HCT116 (cell line): ENCODE measurements at places on chromosomes 2 and 18. TPM values are rescaled to one million over a fixed set of nuclear protein-coding genes. Genes with fewer than 3 reads are reported as not detected.
A peak's percentile ranks its signal among the peaks of the same experiment; 100 is the strongest.

DNA sequence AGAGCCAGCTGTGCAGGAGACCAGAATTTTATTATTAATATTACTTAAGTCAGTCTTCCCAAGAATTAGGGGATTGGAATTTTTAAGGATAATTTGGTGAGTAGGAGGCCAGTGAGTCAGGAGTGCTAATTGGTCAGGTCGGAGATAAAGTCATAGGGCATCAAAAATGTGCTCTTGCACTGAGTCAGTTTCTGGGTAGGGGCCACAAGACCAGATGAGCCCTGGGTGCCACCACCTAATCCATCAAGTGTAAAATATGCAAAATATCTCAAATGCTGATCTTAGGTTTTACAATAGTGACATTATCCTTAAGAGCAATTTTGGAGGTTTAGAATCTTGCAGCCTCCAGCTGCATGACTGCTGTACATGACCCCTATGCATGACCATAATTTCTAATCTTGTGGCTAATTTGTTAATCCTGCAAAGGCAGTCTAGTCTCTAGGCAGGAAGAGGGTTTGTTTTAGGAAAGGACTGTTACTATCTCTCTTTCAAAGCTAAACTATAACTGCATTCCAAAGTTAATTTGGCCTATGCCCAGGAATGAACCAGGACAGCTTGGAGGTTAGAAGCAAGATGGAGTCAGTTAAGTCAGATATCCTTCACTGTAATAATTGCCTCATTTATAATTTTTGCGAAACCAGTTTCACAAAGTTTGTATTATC lies 215.9 kb downstream of the RNF152 start:
- no peak for DNase-seq

DNA sequence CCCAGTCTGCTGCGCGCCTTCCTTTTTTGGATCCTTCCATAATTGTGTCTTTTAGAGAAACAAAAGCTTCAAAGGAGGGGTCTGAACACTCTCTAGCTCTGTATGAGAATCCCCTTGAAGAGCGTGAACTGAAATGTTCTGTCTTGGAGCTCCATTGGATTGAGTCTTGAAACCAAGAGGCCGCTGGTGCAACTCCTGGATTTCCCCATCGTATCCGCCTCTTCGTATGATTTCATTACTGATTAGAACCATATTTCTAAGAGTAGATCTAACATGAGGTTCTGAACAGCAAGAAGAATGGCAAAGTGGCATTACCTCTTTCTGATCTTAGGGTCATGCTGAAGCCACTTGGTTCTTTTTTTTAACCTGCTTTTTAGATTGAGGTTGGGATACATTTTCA lies 31.4 kb upstream of the NRP2 start:
- no peak for DNase-seq

The RMDN2 gene
- 4.5 TPM for total RNA-seq

DNA sequence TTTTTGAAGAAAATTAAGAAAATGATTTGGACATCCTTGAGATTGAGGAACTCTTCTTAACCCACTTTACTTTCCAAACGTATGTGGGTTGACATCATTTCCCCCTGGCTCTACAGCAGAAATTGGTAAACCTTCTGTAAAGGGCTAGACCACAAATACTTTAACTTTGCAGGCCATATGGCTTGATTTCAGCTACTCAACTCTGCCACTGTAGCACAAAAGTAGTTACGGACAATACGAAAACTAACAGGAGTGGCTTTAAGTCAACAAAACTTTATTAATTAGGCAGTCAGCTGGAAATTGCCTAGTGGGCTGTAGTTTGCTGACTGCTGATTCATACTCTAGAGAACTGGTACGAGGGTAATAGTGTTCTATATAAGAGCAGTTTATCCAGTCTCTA lies 83.2 kb upstream of the DTNB start:
- DNase-seq: no peak

- DNase-seq: no peak
Measured at GRCh38 chr2:66827851-66828250, 392.9 kb downstream of the MEIS1 start.

The TTLL4 gene
- 53.0 TPM for total RNA-seq

DNA sequence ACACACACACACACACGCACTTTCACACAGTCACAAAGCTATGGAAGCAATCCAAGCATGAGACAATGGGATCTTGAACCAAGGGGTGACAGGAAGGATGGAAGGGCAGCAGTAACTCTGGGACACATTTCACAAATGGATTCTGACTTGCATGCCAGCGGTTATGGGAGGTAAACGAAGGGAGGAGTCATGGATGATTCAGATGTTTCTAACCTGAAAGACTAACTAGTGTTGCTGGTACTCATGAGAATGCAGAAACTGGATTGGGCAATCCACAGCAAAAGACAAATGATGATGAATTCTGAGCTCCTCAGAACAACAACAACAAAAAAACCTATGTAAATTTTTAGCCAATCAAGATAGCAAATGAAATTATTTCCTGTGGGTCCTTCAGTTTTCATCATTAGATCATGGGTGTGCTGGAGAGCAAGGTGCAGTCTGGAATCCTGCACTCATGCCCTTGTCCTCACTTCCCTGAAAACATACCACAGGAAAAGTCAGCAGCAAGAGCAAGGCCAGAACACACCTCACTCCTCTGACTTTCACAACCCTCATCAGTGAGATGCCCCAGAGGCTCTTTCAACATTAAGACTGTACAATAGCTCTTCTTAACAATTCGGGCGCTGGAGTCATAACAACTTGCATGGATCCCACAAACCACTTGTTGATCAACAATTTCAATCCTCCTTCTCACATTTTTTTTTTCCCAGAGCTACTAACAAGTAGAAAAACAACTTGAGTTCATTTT lies 32.6 kb downstream of the ABCA12 start:
- DNase-seq: no peak

The GCG gene
- total RNA-seq: not detected

The GALNT14 gene
- total RNA-seq: 11.2 TPM

- no peak for DNase-seq
Measured at GRCh38 chr18:44764863-44765262, 84.2 kb downstream of the SETBP1 start.

The PROM2 gene
- total RNA-seq: 11.9 TPM

The CGREF1 gene
- 4.0 TPM for total RNA-seq

DNA sequence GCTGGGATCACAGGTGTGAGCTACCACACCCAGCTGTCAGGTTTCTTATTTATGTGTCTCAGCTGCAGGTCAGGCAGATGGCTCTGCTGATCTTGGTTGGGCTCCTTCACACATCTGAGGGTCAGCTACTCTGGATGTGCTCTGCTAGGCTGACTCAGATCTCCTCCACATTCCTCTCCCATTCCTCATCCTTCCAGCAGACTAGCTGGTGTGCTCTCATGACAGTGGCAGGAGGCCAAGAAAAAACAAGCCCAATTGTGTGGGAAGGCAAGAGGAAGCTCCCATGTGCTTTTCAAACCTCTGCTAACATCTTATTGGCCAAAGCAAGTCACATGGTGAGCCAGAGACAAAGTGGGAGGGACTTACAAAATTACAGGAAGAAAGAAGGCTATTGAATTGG lies 11.7 kb upstream of the MSH6 start:
- peak; percentile 83 for DNase-seq

DNA sequence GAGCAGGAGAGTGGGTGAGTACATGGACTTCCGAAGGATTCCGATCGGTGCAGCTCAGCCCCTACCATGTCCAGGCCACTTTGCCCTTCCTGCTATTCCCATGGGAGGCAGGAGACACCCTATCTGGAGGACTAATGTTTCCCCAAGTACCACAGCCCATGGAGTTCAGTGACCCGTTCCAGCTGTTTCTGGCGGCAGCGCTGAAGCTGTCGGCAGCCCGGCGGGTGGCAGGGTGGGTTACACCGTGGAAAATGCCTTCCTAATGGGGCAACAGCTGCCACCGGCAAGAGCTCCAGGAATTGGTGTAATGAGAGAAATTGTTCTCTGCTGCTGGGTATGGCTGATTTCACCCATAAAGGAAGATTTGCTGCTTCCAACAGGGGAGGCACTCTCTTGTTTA lies 98.3 kb downstream of the MYCN start:
- no peak for DNase-seq

The PAPOLG gene
- total RNA-seq: 13.2 TPM

DNA sequence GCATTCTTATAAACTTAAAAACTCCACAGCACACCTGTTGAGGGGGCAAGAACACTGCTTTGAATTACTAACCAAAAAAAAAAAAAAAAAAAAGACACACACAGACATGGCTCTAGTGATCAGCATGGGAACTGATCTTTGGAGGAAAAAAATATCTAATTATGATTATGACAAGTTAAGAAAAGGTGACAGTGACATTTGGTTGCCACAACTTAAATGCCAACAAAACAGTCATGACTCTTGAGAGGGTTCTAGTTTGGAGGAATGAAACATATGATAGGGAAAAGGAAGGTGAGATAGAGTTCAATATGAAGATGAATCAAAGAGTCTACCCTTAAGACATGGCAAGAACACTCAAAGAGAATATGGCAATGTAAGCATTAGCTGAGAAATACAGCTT lies 20.6 kb downstream of the USP37 start:
- no peak for DNase-seq

- DNase-seq: no peak
Measured at GRCh38 chr2:147923846-147924245, 79.0 kb downstream of the ACVR2A start.

The SAG gene
- not detected for total RNA-seq

GRCh38 chr2:8408560-8409460 lies 273.0 kb upstream of the ID2 start:
- DNase-seq: no peak

The GNLY gene
- 0.74 TPM for total RNA-seq

GRCh38 chr2:197460649-197461048 lies 7.3 kb downstream of the COQ10B start:
- no peak for DNase-seq

- DNase-seq: no peak
Measured at GRCh38 chr2:238380336-238380735, 46.4 kb upstream of the ASB1 start.

DNA sequence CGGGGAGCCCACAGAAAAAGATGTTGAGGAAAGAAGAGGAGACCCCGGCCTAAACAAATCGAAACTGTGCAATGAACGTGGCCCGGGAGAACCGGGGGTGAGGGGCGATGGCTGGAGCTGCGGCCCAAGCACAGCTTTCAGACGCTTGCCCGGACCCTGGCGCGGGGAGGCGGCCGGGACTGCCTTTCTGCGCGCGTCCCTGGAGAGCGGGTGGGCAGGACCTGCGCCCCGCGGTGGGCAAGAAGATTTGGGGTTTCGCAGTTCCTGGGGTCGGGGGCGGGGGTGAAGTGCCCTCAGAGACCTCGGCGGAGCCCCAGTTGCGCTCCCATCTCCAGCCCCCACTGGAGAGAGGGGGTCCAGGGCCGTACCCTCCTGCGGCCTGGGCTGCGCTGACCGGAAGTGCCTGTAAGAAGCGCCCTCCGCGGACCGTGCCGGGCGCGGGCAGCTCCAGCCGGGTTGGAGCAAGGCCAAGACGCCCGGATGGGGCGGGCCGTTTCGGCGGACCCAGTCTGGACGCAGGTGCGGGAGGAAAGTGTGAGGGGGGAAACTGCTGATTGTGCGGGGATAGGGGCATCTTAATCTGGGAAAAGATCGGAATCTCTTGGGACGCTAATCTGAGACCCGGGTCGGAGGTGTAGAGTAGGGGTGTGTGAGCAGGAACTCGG lies 11.6 kb downstream of the EN1 start:
- DNase-seq: no peak

GRCh38 chr2:77064324-77064723 lies 457.9 kb downstream of the LRRTM4 start:
- no peak for DNase-seq

The KYNU gene
- 0.22 TPM for total RNA-seq
